Activated CD8-positive, alpha-beta memory T cell treated with anti-CD3 and anti-CD28 coated beads for 1 hour (primary cell): ENCODE measurements at places on chromosomes 7 and 10.

DNA sequence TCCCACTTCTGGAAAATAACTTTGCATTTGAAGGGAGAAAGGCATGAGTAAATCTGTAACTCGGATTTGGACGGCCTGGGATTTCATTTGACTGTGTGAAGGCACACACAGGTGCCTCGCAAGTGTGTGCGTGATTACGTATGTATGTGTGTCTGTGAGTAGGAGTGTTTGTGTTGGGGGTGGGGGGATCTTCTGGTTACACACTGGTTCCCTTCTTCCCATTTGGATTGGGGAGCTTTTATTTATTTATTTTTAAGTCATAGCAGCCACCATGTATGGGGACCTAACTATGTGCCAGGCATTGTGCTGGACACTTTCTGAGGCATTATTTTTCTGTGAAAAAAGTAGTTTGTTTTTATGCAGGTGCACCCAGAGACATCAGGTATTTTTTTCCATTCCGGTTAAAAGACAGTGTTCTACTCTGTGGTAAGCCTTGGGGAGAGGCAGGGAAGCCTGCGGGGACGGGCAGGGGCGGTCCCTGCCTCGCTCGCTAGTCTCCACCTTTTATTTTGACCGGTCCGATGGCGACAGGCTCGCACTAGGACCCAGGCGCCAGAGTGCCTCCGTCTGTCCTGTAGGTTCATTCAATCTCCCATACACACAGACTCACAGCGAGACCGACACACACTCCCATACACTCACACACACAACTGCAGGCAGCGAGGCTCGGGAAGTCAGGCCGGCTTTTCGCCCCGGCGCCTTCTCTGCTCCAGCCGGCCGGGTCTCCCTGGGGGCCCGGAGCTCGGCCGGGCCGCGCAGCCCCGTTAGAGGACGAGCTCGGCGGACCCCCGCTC lies at the start of gene MXI1:
MXI1 (plus strand) TSS at position 595 of the 794 bp plus-strand sequence. CDS start 204 bp downstream, outside the sequence.
- DNase-seq: no peak

- DNase-seq: no peak
These were observed 469.4 kb downstream of the KCNMA1 start for GRCh38 chr10:77168161-77168560.

GRCh38 chr7:103915680-103916357 lies 73.6 kb downstream of the RELN start:
- DNase-seq: no peak

DNA sequence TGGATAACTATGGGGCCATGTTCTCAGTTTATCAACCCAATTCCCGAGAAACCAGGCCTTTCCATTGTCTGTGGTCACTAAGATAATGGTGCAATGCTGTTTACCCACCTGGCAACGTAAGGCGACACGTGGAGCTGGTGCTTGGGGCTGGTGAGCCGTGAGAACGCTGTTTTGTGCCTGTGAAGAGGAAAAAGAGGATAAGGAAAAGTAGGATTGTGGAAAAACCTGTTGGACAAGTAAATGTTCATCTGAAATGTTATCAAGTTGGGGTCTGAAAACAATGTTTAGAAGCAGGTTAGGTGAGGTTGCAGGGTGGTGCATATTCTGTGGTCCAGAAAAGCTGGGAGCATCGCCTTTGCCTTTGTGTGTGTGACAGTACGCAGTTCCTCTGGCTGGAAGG lies 88.5 kb downstream of the PPP1R17 start:
- no peak for DNase-seq

DNA sequence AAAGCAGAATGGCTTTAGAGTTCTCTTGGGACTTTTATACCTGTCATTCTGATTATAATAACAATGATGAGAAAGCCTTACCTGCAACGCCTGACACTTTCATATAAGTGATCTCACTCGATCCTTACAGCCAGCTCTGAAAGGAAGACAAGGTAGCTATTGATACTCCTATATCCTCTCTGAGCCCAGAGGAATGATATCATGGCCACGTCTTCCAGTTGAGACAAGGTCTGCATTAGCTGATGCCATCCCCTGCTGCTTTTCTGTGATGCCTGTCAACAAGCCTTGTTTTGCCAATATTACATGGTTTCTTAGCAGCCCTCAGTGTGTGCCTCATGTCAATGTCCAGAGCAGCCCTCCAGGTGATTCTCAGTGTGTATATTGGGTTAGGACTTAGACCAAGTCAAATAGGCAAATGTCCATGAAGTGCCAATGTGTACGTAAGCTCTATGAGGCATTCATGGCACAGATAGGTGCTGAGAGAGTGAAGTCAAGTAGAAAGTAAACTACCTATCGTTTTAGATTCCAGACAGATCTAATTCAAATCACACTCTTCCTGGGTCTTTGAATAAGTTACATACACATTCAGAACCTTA lies 405.9 kb downstream of the ADRA2A start:
- DNase-seq: no peak

DNA sequence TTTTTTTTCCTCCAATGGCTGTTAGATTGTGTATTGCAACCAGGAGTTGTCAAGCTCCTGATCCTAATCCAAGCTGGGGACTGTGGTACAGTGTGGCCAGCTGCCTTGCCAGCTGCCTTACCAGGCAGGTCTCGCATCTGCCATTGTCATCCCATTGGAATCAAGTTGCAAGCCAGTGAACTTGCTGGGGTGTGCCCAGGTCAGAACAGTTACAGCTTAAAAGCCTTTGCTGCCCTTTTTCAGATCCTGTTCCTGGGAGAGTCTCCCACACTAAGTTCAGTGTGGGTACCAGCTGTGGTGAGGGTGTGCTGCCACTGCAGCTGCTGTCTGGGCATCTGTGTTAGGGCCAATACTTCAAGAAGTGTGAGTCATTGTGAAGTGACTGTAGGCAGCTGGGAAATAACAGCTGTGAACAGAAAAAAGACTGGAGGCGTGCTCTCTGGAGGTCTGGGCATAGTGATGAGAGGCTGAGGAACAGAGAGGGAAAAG lies 72.8 kb downstream of the CCNY start:
- DNase-seq: no peak

DNA sequence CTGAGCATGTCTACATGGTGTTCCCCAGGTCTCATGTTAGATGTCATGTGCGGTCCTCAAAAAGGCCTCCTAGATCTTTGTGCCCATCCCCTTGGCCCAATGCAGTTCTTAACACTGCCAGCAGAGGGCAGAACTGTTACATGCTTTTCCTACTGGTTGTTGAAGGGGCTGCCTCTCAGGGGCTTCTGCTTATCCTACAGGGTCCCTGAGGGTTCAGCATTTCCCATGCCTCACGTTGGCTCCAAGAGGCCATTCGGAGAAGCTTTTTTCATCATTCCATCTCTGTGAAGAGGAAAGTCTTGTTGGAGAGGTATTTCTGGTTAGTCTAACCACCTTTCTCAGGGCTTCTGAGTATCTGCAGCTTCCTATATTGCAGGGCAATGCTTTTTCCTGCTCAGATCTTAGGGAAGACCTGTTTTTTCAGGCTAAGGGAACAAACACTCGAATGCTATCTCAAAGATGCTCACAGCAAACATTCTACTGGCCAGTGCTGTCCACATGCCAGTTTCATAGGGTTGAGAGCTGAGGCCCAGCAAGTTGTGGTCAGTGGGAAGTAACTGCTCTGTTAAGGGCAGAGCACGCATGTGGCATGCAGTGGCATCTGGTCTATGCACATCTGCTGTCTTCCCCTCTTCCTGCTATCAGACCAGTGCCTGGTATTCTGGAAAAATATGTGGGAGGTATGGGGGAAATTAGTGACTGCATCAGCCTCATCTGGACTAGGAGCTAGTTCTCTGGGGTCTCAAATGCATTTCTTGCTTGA lies 31.5 kb downstream of the MBL2 start:
- no peak for DNase-seq

DNA sequence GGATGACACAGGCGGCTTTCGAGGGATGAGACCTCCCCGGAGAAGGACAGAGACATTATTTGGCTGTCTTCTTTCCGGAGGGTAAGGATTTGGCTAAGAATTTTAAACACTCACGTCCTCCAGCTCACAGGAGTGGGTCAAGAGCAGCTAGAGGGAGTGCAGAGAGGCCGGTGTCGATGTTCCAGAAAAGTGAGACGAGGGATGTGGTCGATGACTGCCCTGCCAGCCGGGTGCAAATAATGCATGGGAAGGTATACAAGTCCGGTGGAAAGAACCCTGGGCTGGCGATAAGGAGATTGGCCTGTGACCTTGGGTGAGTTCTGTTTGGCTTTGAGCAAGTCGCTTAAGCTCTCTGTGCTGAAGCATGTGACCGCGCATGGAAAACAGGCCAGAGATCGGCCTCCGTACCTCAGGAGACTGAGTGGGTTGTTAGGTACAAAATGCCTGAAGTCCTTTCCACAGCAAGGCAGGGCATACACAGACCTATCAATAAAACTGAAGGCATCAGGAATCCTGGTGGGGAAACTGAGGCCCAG lies 149.1 kb downstream of the UBE2H start:
- no peak for DNase-seq

DNA sequence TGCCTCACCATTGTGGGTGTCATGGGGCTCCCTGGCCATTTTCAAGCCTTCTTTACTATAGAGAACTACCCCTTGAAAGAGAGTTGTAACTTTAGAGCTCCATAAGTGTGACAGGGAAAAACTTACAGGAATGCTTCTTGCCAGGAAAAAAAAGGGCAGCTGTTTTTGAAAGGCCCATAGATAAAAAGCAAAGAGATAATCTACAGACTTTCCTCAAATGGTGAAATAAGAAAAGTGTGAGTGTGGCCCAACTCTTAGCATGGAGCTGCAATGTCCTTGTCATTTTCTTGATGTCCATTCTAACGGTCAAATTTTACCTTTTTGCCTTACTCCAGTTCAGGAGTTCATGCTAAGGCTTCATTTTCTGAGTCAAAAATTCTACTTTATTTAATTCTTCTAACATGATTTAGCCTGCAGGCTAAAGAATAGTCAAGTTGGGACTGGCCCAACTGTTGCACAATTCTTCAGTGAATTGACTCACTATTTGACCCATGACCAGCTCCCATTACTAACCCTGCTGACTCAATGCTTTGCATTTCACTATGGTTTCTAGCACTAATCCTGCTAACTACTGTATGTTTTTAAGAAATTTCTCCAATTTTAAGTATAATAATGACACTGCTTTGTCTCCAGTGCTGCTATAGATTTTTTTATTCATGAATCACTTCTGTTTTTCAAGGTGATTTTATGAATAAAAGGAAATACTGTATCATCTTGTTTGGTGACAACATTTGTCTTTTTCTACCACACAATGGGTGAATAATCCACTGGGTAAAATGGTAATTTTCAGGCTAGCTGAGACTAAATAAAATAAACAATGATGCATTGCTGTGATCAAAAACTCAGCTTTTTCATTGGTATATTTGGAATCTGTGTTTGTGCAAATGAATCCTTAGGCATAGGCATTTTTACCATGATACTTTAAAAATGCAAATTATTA lies 41.4 kb upstream of the SGCE start:
- DNase-seq: no peak

DNA sequence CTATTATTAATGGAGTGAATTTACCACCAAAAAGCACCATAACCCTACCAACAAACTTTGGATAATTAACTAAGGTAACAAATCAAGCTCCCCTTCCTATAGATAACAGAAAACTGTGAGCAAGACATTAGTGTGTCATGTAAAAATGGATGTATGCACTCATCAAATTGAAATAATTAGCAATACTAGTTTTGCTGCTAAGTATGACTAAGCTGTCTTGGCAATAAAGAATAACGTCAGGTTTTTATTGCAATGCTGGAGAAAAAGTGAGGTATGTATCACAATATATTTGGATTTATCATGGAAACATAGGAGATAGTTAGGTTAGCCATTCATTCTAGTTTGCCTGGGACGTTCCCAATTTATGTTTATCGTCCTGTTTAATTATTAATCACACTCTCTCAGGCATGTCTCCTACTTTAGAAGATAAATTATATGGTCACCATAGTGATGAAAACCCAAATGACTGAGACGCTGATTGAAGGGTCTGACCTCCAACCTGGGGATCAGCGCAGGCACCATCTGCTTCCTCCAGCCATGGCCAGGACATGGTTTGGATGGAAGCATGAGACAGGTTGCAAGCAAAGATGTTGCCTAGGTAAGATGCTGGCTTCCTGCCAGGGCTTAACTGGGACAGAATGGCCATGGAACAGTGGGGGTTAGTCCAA lies 125.6 kb downstream of the FANK1 start:
- DNase-seq: no peak

DNA sequence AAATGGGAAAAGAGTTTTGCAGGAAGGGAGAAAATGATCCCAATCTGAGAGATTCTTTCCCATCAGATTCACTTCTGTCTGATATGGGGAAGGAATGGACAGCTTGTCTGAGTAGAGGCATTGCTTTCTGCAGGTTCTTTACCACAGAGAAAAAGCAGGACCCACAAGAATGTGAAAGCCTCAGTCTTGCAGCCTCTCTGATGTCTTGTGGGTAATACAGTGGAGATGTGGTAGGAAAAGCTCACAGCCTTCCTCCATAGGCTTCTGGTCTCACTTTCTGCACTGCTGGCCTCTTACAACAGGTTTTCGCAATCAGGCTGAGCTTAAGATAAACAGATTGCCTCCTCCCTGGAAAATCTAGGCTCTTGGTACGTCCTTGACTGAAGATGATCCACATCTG lies 551 bp downstream of the IFIT1 start:
- DNase-seq: no peak

GRCh38 chr10:47145290-47145934 lies 154.6 kb upstream of the GDF10 start:
- no peak for DNase-seq
